ENCODE measurements at places on chromosomes 2 and 18.

DNA sequence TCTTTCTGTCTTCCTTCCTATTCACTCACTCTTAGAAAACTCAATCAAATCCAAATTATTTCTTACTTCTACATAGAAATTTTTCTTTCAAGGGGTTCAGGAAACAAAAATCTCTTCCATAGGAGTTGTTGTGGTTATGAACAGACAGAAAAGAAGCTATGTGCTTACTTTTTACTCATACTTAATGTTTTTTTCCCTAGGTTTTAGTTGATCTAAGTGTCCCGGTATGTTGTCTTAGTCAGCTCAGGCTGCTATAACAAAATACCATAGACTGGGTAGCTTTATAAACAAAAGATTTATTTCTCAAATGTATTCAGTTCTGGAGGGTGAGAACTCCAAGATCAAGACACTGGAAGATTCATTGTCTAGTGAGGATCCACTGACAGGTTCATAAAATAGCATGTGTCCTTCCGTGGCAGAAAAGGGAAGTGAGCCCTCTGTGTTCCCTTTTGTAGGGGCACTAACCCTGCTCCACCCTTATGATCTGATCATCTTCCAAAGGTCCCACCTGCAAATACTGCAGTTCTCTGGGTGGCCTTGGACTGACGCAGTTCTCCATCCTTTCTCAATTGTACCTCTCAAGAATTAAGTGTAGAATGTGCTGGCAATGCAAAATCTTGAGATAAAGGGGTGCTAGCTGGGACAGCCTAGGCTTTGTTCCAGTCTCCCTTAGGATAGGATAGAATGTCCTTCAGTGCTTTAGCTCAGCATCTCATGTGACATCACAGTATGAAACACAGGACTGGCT lies 14.4 kb upstream of the VRK2 start:
- DNase-seq: no peak

- DNase-seq: no peak
Observed at GRCh38 chr18:2459886-2460285, 111.4 kb downstream of the METTL4 start.

DNA sequence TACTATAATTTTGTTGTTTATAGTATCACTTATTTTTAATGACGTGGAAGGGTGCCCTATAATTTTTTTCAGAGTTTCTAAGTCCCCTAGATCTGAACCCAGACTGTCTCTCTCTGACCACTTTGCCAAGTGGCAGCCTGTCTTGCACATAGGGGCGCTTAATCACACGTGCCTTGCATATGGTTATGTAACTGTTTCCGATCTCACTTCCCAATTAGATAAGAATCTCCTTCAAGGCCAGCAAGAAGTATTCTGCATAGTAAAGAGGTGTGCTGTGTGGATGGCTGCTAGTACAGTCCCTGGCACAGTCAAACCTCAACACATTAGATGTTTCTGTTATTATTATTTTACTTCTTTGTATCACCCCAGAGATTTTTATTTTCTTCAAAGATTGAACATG lies 197.8 kb upstream of the SIX2 start:
- DNase-seq: no peak

DNA sequence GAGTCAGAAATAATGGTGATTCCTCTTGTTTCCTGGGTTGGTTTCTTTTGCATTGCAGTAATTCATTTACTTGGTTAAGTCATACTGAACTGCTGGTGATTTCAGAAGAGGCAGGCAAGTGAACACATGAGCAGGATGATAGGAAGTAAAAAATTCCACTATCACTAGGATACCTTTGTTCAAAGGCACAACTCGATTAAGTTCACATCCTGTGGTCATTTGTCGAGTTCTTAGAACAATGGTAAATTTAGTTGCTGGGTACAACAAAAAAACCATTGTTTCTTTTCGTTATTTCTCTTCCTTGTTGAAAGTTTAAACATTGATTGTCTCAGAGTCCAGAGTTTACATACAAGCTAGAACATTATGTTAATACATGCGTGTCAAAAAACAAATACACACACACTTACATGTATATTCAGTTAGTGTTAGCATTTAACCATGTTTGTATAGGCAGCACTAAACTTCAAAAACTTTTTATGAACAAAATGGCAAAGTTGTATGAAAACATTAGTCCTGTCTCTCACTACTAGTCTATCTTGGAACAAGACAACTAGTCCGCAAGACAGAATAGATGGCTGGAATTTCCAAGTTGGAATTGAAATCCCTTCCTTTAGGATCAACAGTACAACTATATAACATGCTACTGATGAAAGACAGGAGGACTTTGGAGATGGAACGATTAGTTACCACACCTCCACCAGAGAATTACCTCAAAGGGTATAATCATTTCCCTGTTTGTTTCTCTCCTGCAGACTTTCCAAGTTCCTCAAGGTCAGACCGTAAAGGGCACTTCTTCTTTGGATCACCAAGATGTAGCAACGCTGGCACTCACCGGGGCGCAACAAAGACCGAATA lies 26.2 kb downstream of the STK39 start:
- DNase-seq: no peak

- DNase-seq: no peak
Observed at GRCh38 chr2:117957616-117958015, 56.3 kb downstream of the CCDC93 start.

DNA sequence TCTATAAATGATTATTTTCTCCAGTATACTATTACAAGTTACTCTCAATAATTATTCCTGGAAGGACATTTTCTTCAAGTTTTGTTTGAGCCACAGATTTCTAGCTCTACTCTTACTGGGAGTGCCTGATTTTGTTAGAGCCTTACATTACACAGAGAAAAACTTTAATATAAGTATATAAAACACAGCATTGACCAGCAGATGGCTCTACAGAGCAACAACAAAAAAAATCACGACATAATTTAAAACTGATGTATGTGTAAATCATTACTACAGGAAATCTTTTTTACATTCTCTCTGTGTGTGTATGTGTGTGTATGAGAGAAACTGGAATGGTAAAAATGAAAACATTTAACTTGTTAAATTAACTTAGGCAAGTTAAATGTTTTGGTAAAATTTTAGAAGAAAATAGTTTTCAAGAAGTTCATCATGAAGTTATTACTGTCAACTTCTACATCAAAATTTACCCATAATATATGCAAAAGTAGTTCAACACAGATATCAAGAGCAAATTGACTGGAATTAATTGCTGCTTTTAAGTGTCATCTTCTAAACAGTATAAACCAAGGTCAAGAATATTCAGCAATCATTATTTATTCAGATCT lies 103.3 kb downstream of the MDH1 start:
- DNase-seq: no peak

DNA sequence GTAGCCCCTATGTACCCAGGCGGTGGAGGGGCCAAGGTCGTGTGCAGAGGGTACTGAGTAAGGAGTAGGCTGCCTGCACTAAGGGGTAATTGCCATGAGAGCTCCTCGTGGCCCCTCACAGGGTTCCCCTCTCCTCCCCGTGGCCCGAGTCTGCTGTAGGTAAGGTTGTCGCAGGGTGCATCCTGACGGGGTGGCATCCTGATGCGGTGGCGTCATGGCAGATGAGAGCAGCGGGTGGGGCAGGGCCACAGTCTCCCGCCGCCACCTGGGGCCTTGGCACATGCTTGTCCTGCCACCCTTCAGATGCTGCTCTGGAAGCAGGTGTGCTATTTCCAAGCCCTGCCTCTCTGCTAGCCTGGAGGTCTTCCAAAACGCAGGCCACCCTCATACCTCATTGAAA lies 89.7 kb downstream of the EIPR1 start:
- no peak for DNase-seq

DNA sequence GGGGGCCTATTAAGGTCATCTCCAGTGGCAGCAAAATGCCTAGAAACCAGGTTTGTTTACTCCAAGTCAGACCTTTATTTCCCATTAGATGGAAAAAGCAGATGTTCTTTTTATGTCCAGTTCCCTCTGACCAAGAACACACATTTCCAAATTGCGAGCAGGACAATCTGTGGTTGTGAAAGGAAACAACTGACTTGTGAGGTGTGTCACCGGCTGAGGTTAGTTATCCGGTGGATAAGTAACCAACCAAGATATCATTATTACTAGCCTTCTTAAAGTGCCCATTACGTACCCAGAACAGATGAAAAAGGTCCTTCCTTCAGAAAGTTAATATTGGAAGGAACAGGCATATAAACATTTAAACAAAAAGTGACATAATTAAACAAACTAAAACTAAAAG lies 112.9 kb downstream of the THADA start:
- DNase-seq: no peak

DNA sequence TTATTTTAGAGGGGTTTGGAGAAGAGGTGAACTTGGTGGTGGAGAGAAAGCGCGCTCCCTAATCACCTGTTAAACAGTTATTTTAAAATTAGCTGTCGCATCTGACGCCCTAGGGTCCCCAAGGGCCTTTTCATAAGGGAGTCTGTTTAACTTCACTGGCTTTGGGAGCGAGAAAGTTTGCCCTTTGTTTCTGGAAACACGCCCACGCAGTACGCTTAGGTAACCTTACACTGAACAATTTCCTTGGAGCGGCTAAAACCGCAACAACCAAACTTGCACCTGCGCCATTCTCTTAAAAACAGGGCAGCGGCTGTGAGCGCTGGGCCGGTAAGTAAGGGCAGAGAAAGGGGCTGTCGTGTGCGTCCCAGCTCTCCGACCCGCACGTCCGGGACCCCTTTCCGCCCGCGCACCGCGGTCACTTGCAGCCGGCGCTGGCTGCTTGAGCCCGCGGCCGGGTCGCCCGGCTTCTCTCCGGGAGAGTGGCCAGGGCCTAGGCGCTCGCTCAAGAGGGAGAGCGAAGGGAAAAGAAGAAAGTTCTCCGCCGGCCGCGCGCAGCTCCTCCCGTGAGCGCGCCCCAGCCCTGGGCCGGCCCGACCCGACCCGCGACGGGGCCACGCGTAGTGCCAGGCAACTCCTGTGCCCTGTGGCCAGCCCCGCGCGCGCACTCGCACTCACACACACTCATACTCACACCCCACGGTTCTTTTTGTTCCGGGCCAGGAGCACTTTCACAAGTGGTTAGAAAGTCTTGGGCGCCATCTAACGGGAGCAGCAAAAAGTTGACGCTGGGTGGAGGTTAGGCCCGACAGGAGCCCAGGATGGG lies 19.2 kb downstream of the POU3F3 start:
- no peak for DNase-seq

- no peak for DNase-seq
Observed at GRCh38 chr2:883803-884748, 66.6 kb upstream of the SNTG2 start.

DNA sequence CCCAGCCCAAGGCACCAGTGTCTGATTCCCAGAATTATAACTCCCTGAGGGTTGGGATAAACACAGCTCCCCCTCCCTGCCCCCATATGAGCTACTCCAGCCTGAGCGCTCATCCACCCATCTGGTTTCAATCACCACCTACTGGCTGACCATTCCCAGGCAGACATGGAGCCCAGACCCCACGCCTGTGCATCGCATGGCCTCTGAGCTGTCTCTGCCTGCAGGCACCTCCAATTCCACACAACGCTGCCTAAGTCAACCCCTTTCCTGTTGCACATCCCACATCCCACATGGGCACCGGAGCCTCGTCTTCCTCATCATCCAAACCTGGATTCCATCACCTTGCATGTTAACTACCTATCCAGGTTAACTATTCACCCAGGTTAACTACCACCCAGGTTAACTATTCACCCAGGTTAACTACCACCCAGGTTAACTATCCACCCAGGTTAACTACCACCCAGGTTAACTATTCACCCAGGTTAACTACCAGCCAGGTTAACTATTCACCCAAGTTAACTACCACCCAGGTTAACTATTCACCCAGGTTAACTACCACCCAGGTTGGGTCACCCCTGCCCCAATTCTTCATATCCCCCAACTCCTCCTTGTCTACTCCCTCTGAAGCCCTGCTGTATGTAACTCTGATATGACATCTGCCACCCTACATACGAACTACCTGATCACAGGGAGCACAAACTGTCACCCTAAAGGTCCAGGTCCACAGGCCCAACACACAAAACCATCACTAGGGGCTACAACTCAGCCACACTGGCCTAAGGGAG lies 47.8 kb downstream of the TEX51 start:
- DNase-seq: no peak

GRCh38 chr2:239767021-239767905 lies 257.9 kb downstream of the NDUFA10 start:
- no peak for DNase-seq

- DNase-seq: no peak
Observed at GRCh38 chr18:59145055-59145454, 5.4 kb downstream of the SEC11C start.

DNA sequence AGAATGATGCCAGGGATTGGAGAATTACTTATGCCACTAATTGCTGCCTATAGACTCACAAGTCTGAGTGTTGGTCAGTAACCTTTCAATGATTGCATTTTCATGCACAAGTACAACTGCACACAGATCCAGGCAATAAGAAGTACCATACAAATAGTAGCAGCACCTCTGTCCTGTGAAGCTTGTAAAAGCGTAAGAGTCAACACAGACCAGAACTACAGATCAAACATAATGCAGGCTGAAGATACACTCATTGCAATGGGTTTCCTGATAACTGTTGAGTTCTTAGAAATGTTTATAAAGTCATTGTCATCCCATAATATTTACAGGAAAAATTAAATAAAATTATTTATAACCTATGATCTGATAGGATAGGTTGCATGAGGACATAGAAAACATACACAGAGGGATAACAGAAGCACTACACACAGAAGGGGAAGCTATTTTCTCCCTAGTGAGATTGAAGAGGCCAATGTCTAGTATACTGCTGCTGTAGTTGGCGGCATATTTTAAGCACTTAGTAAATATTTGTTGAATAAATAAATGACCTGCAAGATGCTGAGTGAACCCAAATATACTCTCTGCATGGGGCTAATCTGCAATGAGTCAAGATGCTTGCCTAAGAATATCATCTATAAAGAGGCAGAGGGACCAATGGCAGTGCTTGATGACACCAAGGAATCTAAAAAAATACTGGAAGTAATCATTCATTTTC lies 5.7 kb upstream of the PIK3C3 start:
- no peak for DNase-seq

DNA sequence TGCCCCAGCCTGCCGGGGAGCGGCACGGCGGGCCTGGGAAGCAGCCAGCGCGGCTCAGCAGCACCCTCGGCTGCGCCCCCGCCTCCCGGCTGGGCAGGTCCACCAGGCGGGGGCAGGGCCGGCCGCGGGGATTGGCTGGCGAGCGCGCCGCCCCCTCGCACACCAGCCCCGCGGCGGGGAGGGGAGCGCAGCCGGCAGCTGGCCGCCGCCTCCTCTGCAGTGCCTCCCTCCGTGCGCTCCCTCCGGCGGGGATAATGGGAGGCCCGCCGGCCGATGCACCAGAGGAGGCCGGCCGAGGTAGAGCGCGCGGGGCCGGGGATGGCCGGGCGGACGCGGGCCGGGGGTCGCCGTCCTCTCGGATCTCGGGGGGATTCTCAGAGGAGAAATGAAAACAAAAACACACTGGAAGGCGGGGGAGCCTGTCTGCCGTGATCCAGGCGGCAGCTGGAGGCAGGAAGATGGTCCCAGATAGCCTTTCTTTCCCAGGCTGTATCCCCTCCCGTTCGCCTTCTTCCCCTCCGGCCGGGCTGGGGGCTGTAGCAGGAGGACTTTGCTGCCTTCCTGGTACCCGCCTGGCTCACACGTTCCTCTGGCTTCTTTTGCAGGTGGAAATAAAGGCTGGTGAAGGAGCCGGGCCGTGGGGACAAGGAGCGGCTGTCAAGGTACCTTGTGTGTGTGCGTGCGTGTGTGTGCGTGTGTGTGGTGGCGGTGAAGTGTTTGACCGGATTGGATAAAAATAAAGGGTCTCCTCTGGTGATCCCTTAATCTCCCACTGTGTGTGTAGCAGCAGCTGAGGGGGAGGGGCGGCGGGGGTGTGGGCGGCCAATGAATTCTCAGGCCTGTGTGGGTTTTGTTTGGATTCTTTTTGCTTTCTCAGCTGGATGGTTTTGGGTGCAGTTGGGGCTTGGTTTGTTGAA lies 18.1 kb downstream of the TET3 start:
- peak; percentile 55 for DNase-seq
